Stimulated activated CD8-positive, alpha-beta memory T cell treated with anti-CD3 and anti-CD28 coated beads, Interleukin-4, amount 100 ng/mL, for 1 hour (primary cell): ENCODE measurements at places on chromosomes 7 and 10.

DNA sequence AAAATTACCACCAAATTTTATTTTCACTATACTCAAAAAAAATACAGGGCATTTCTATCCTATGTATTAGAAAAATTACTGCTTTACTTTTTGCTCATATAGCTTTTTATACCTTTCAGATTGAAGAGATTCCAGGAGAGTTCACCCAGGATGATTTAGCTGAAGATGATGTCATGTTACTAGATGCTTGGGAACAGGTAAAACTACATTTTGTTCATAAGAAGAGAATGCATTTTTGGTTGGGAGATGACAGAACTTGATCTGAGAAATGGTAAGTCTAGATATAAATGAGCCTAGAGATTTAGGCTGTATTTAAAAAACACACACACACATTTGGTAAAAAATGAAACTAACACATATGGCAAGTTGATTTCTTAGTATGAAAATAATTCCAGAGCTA is 38.1 kb upstream of the ARL4A start:
- DNase-seq: no peak

GRCh38 chr10:71974489-71975021 is 10.4 kb downstream of the CHST3 start:
- DNase-seq: no peak

- DNase-seq: no peak
Observed at GRCh38 chr7:136136906-136137454, 159.8 kb upstream of the MTPN start.

- no peak for DNase-seq
Observed at GRCh38 chr7:98617051-98617959, at the start of gene NPTX2. Gene NPTX2, plus strand, starts transcription at chr7:98617285. Its CDS starts 177 bp downstream, at chr7:98617462.

GRCh38 chr10:7666253-7667023 is at the start of gene ITIH5:
Gene ITIH5, minus strand, starts transcription at chr10:7666966. Its CDS starts 74 bp downstream, at chr10:7666892.
- DNase-seq: no peak

- no peak for DNase-seq
Observed at GRCh38 chr7:29488203-29488970, 75.2 kb upstream of the PRR15 start.

GRCh38 chr7:57416601-57417358 is 33.2 kb upstream of the ZNF716 start:
- no peak for DNase-seq

GRCh38 chr10:2813286-2813685 is 254.1 kb upstream of the PFKP start:
- no peak for DNase-seq

DNA sequence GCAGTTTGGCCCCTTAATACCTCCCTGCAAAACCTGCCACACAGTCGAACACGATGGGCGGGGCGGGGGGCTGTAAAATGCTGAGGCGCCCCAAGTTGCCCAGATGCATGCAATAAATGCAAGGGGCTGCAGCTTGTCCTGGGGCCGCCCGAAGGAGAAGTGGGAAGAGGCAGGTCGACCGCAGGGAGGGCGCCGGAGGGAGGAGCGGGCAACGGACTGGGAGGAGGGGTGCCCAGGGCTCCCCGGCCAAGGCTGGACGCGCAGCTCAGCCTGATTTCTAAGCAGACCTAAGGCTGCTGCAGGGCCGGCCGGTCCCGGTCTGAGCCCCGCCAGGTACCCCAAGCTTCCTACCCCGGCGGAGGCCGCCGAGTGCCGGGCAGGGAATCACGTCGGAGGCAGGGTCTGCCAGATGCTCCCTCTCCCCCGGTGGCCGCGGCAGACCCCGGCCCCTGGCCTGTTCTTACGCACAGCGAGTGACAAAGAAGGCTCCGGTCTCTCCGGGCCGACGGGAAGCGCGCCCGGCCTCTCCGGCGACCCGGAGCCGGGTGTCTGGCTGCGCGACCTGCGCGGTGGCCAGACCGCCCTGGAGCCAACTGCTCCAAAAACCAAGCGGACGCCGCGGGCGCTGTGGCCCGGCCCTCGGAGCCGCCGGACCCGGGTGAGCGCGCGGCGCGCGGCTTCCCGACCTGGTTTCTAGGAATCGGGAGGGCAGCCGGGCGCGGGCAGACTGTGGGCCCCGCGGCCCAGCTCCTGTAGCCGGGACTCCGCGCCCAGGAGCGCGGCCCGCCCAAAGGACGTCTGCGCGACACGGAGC is 744 bp upstream of the EBF3 start:
- DNase-seq: no peak

DNA sequence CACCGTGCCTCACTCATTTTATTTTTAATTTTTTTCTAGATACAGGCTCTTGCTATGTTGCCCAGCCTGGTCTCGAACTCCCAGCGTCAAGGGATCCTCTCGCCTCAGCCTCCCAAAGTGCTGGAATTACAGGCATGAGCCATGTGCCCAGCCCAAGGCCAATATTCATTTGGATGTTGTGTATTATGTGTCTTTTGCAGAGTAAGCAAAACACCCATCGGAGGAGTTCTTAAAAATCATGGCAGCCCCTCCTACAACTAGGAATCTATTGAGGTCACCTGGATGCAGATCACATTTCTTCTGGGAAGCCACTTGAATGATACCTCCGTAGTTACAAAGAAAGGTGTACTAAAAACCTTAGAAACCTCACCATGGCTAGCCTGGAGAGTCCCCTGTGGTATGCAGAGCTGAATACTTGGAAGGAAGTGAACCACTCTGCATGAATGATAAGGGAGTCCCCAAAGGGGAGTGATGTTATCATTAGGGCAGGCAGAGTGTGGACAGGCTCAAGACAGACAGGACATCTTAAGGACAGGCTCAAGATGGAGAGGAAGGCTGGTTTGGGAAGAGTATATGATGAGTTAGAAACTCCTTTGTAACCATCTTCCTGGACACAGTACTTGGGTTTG is 185.7 kb downstream of the TAX1BP1 start:
- no peak for DNase-seq

GRCh38 chr7:25613912-25614311 is 385.6 kb upstream of the NPVF start:
- DNase-seq: no peak

- DNase-seq: no peak
Observed at GRCh38 chr7:25770235-25770634, 381.8 kb upstream of the NFE2L3 start.

DNA sequence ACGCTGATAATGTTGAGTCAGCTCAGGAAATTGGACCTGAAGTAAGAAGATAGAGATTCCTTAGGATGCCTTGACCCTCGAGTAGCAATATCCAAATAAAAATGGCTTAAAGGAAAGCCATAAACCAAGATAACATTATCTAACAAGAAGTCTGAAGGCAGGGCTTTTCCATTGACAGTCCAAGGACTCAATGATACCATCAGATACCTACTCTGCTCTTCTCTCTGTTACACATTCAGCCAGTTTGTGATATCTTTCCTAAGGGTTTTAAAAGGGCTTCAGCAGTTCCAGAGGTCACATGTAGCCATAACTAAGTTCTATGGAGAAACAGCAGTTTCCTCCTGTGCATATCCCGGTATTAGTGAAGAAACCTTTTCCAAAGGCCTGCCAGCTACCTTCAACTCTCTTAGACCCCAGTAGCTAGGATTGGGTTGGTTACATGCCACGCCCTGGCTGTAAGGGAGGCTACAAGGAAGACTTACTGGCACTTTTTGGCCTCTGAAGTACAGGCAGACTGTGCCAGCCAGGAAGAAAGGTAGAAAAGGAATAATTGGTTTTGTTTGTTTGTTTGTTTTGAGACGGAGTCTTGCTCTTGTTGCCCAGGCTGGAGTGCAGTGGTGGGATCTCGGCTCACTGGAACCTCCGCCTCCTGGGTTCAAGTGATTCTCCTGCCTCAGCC is 10.6 kb downstream of the SHLD2 start:
- DNase-seq: no peak

GRCh38 chr7:30782690-30783089 is 11.5 kb downstream of the MINDY4 start:
- no peak for DNase-seq

GRCh38 chr10:97765201-97765600 is 6.6 kb downstream of the SFRP5 start:
- DNase-seq: no peak

- no peak for DNase-seq
Observed at GRCh38 chr7:69110450-69111050, 487.7 kb upstream of the AUTS2 start.

DNA sequence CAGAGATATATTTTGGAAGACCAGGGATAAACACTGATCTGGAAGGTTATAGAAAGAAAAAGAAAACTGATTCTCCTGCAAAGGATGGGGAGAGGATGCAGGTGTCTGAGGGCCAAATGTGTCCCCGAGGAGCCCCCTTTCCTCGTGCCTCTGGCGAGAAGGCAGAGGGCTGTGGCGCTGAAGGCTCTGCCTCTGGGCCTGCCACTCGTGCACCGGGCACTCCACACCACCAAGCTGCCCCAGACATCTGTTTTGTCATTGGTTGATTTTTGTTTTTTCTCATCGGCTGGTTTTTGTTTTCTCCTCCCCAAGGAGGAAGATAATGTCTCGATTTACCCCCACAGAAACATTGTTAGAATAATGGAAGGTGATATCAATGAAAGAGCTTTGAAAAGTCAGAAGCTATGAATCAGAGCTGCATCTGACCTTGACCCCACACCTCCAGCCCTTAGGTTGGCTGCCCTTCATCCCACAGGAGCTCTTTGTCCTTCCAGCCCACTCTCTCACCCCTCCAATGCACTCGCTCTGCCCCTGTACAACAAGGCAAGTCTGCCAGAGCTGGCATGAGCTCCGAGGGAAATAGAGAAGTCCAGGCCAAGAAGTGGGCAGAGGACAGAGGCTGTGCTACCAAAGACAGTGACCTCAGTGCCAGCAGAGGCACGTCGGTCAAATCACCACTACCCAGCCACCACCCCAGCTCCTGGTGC is 124.8 kb downstream of the TCERG1L start:
- DNase-seq: no peak

GRCh38 chr7:144842377-144842851 is 6.6 kb upstream of the TPK1 start:
- no peak for DNase-seq

- DNase-seq: no peak
Observed at GRCh38 chr7:111813306-111813705, 251.0 kb upstream of the IMMP2L start.

DNA sequence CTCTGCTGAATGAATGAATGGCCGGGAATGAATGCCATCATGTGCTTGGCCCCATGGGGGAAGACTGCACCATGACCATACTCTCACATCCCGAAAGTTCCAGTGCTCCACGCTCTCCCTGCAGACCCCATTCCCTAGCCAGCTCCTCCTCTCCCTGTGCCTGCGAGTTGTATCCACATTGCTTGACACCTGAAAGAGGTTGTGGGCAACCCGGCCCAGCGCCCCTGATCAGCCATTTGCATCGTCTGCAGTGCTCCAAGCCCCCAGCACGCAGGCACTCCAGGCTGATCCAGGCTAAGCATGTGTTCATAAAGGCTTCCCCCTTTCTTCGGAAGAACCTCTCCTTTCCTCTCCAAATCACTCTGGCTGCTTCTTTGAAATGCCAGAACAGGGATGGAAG is 354.4 kb upstream of the MKI67 start:
- no peak for DNase-seq

GRCh38 chr7:150850273-150850672 is 2.0 kb upstream of the AOC1 start:
- no peak for DNase-seq

GRCh38 chr7:155896531-155897263 is 84.4 kb upstream of the SHH start:
- no peak for DNase-seq

DNA sequence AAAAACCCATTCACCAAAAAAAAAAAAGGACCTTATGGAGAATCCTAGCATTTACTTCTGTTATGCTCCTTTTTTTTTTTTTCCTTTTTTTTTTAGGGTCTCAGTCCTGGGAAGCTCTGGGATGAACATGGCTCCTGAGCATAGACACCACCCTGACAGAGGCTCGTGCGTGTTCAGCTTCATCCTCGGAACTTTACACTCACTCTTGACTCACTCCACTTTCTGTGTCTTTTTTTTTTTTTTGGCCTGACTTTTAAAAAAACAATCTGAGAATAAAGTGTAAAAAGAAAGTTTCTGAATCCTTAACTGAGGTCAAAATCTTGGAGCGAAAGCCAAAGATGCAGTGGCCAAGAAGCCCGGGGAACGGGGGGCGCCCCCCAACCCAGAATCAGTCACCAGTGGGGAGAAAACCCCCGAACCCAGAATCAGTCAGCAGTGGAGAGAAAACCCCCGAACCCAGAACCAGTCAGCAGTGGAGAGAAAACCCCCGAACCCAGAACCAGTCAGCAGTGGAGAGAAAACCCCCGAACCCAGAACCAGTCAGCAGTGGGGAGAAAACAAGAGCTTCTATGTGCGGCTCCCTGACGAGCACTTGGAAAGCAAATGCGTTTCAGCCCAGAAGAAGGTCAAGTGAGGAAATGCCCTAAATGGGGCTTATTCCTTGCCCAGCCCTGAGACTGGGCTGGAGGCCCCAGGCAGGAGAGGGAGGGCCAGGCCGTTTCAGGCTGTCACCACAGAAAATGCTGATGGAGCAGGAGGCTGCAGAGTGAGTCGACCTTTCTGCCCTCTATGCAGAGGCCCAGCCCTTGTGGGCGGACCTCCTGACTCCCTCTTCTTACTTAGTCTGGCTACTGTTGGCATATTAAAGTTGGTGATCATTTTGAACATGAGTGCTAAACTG is 19.0 kb upstream of the PFKP start:
- no peak for DNase-seq

DNA sequence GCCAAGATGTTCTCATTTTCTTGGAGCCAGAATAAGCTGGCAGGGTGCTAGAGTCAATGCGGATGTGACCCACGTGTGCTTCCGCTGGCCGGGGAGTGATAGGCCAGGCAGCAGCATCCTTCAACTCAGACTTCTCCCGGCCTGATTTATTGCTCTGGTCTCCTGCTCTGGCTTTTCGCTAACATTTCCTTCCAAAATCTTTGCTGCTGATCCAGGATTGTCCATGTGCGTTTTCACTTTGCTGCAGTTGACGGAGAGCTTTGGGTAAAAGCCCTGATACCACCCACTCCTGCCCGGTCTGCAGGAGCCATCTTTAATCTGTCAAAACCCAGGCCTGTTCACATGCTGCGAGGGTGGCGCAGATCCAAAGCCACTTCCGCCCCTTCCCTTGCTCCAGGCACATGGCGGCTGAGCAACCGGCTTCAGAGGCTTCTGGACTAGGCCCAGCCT is 106.8 kb downstream of the CYP26A1 start:
- DNase-seq: no peak

GRCh38 chr10:107800061-107800460 is 635.6 kb upstream of the SORCS1 start:
- DNase-seq: no peak

GRCh38 chr10:43361547-43362190 is 9.8 kb upstream of the FXYD4 start:
- peak; percentile 9 for DNase-seq

GRCh38 chr7:119783799-119784198 is 489.2 kb upstream of the KCND2 start:
- DNase-seq: no peak
